Stimulated activated CD4-positive, alpha-beta T cell treated with anti-CD3 and anti-CD28 coated beads, Interleukin-12 subunit alpha, Interleukin-12 subunit beta, amount 100 ng/mL, for 4 hours (primary cell): ENCODE measurements at places on chromosomes 3 and 15.

- no peak for DNase-seq
Measured at GRCh38 chr3:11568503-11569155, 75.1 kb downstream of the VGLL4 start.

- DNase-seq, result no peak
Measured at GRCh38 chr15:99738021-99738847, 5.0 kb upstream of the LYSMD4 start.

- DNase-seq, result no peak
Measured at GRCh38 chr3:164235289-164236028, 842.8 kb downstream of the SI start.

DNA sequence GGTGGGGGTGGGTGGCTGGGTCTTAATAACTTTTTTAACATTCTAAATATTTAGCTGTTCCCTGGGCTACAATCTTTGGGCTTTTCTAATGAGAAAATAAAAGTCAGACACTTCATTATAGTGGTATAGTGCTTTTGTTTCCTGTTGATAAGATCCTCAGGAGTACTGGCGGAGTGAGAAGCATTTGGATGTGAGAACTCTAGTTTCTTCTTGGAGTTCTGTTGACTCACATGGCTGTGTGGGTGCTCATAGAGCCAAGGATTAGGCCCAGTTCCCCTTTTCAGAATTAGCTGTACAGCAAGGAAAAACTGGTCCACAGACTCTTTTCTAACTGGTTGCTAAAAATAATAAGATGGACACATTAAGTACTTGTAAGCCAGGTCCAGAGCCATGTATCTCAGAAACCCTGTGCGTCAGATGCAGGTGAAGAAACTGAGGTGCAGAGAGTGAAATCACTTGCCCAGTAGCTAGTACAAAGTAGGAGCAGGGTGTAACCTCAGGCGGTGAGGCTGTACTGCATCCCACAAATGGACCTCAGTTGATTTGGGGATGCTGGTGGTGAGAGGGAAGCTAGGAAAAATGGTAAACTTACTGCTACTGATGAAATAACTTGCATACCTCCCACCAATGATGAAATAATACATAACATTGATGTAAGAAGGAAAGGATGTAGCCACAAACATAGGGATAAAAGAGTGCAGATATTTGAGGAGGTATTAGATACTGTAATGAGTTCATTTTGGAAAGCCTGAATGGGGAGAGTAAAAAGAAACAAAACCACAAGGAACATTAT is 2.3 kb downstream of the ITPR1 start:
- no peak for DNase-seq

- no peak for DNase-seq
Measured at GRCh38 chr3:12194209-12194608, 35.5 kb upstream of the TIMP4 start.

GRCh38 chr3:7447197-7447769 is 586.4 kb downstream of the GRM7 start:
- DNase-seq, result no peak

GRCh38 chr3:8301977-8302735 is 199.5 kb upstream of the LMCD1 start:
- no peak for DNase-seq

DNA sequence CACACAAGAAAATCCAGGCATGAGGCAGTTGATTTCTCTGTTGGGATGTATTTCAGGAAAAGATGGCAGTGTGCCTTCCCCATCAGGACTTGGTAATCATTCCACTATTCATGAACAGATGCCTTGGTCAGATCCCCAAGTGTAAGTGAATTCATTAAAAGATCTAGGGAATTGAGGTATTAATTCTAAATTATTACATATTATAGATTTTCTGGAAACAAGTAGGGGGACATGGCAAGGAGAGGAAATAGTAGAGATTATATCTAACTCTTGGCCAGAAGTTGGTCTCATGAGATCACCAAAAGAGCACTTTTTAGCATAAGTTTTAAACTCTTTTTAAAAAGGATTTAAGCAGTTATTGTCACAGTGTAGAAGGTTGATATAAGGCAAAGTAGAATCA is 74.4 kb upstream of the MDFIC2 start:
- no peak for DNase-seq

DNA sequence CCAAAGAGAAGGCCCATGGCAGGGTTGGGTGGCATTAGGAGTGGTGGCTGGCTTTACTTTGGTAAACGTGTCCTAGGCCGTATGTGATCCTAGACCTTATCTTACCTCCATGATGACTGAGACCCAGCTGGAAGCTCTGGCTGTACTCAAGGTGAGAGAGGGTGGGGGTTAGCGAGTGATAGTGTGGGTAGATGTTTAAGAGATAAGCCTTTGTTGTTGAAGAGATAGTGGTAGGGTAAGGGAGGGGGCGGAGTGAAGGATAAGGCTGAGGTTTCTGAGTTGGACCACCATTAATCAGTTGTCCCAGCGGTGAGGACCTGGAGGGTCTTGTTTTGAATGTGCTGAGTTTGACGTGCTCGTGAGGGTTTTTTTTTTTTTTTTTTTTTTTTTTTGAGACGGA is 61.5 kb upstream of the ULK4 start:
- no peak for DNase-seq

- DNase-seq, result no peak
Measured at GRCh38 chr3:120424506-120424905, 26.3 kb downstream of the FSTL1 start.

DNA sequence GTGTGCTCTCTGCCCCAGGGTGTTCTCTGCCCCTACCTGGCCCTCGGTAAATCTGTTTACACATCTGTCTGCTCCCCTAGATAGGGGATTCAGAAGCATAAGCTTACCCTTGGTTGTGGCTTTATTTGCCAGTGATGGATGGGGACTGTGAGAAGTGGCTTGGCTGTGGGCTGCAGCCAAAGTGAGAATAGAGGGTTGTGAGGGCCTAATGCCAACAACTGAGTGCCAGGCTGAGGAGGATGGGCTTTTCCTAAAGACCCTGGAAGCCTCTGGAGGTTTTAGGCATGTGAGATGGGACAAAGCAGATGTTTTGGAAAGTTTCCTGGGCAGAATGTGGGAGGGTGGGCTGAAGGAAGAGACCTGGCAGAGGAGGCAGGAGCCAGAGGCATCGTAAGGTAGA is 15.4 kb upstream of the APEH start:
- no peak for DNase-seq

DNA sequence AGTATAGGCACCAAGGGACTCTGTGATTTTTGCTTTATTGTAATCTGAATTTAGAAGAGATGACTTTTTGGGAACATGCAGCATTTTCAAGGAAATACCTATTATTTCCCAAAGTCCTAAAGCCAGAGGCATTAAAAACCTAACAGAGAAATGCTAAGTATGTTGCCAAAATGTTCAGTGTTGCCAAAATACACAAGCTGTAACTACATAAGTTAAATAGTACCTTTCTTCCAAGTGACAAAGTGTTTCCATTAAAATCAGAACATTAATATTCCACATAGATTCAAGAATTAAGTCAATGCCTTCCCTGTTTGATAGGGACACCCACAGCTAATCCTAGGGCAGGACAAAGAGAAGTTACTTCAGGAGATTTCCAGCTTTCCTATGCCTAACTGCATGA is 42.0 kb downstream of the MKRN2 start:
- no peak for DNase-seq

GRCh38 chr3:4765212-4765611 is 214.0 kb upstream of the BHLHE40 start:
- no peak for DNase-seq

DNA sequence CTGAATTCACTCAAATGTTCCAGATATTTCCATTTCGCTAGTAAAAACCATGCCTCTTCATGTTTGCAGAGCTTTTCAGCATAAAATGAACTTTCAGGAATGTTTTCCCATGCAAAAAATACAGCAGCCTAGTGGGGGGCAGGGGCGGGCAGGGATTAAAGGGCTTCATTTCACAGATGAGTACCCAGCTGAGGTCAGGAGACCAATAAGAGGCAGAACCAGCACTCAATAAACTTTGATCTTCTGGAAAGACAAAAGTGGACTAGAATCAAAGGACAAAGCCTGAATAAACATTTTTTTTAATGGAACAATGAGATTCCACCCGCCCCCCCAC is 8.0 kb downstream of the KLHL25 start:
- no peak for DNase-seq

DNA sequence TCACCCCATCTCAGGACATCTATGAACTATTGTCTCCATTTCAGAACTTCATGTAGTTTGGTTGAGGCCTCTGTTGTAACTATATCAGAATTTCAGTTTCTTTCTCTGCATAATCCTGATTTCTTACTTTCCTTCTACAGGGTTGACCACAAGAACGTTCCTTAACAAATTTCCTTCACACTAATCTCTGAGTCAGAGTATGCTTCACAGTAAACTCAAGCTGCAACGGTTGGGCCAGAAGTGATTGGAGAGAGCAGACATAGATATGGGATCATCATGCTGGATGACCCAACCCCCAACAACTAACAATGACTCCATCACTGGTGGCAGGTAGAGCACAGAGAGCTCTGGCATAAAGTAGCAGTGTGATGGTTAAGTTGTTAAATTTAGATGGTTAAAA is 128.8 kb upstream of the OSTN start:
- DNase-seq, result no peak

GRCh38 chr3:177208223-177208622 is 10.9 kb upstream of the TBL1XR1 start:
- DNase-seq, result no peak

GRCh38 chr3:24088782-24089181 is 143.7 kb downstream of the NR1D2 start:
- no peak for DNase-seq

GRCh38 chr3:84885199-84885882 is 73.4 kb upstream of the CADM2 start:
- no peak for DNase-seq

- no peak for DNase-seq
Measured at GRCh38 chr3:155661042-155661441, 83.8 kb downstream of the PLCH1 start.

DNA sequence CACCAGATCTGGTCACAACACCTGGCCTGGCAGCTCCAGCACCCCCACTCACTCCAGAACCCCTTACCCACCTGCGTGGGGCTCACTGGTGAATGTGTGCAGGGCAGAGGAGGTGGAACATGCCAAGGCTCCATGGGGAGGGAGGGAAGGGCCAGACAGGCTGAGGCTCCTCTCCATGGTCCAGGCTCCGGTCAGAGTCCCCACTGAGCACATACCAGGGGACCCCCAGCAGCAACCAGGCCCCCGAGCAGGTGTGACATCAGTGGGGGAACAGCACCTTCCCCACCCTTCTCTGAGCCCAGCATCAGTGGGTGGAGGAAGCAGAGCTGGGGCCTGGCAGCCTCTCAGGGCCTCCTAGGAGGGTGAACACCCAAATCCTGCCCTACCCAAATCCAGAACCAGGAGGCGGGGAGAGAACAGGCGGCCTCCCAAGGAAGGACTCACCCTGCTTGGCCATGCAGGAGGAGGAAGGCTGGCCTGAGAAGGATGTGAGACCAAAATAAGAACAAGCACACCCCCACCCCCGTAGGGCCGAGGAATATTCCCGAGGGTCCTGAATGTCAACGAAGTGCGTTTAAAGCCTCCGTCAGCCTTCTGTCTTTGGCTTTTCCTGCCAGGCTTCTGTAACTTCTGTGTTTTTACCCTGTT is 1.1 kb upstream of the GP9 start:
- DNase-seq, result no peak

DNA sequence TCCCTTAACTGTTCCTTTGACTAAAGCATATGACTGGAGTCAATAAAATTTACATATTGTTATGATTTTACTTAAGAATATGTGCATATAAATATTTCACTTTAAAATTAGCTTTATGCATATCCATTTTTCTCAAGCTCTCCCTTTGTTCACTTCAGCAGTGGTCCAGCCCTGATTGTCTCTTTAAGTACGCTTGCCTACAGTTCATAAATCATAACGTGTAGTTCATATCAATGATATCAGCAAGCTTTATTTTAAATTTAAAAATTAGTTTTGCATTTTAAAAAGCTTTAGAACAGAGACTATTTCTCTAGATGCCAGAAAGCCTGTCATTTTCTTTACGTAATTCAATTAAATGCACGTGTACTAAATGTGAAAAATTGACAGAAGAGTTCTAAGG is 721.9 kb downstream of the OTOL1 start:
- DNase-seq, result no peak

- no peak for DNase-seq
Measured at GRCh38 chr3:126488886-126489569, 13.3 kb upstream of the ZXDC start.

DNA sequence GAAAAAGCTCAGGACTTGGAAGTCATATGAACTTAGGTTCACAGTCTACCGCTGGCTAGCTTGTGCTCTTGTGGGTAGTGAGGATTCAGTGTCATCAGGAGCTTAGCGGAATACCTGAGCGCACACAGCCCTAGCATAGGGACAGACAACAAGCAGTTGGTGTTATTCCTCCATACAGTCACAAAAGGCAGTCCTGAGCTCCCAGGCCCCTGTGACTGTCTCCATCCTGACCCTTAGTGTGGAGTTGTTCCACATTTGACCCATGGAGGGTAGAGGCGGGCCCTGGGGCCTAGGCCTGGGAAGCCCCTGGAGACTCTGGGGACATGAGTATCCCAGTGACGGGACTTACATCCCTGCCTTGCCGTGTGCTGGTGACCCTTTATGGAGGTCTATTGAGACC is 131.5 kb upstream of the PLXNA1 start:
- no peak for DNase-seq

DNA sequence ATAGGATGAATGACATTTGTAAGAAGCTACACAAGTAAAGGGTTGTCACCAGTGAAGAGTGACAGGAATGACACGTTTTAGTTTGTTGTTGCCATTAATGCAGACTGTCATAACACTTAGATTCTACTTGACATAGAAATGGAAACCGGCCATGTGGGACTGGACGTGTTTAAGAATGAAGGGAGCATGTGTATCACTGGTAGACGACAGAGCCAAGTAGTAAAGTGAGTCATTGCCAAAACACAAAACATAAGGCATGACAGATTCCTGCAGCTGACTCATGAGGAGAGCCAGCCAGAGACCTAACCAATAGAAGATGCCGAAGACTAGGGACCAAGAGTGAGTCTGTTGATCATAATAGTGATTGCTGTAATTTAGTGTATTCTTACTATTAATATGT is 106.2 kb upstream of the PLAAT1 start:
- no peak for DNase-seq

- no peak for DNase-seq
Measured at GRCh38 chr3:147395899-147396711, 10.2 kb downstream of the ZIC4 start.

- no peak for DNase-seq
Measured at GRCh38 chr15:83914906-83915305, 261.0 kb downstream of the ADAMTSL3 start.

DNA sequence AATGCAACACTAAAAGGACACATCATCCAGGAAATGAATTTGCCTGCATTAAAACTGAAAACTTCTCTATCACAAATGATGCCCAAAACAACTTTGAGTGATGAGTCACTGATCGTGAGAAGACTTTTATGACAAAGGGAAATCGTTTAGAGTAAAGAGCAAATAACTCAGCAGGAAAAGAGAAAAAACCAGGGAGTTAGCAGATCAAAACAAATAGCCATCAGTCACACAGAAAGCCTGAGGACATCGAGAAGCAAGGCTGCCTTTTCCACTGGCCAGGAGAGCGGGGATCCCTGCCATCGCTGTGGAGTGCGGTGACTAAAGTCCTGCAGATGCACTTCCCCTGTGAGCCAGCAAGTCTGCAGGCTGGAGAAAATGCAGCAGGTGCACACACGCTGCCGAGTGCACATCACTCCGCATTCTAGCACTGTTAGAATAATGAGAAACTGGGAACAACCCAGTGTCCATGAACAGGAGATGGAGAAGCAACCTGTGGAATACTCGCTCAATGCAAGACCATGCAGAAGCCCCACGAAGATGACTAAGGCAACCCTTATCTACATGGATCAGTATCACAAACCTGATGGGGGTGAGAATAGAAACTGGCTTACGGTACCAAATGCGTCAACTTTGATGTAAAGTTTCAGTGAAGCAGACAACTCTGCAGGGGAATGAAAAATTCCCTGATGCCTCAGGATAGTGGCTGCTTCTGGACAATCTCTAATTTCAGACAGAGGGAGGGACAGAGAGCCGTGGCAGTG is 86.4 kb downstream of the NSMCE3 start:
- DNase-seq, result no peak
